ENCODE measurements at places on chromosomes 7 and 10.

- no peak for DNase-seq
Measured at GRCh38 chr7:47298636-47299035, 283.3 kb downstream of the TNS3 start.

DNA sequence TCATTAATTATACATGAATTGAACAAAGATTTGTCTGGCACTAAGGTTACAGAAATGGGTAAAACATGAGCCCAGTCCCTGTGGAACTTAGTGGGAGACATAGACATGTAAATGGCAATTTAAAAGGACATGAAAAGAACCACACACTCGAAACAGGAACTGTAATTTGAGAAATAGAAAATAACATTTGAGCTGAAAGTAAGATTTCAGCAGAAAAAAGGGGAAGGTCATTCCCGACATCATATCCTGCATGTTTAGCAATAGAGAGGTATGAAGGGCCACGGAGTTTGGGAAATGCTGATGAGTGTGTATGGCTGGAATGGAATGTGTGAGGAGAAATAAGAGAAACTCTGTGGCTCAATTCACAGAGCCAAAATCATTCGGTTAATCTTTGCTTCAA lies 175.4 kb upstream of the AHR start:
- no peak for DNase-seq

DNA sequence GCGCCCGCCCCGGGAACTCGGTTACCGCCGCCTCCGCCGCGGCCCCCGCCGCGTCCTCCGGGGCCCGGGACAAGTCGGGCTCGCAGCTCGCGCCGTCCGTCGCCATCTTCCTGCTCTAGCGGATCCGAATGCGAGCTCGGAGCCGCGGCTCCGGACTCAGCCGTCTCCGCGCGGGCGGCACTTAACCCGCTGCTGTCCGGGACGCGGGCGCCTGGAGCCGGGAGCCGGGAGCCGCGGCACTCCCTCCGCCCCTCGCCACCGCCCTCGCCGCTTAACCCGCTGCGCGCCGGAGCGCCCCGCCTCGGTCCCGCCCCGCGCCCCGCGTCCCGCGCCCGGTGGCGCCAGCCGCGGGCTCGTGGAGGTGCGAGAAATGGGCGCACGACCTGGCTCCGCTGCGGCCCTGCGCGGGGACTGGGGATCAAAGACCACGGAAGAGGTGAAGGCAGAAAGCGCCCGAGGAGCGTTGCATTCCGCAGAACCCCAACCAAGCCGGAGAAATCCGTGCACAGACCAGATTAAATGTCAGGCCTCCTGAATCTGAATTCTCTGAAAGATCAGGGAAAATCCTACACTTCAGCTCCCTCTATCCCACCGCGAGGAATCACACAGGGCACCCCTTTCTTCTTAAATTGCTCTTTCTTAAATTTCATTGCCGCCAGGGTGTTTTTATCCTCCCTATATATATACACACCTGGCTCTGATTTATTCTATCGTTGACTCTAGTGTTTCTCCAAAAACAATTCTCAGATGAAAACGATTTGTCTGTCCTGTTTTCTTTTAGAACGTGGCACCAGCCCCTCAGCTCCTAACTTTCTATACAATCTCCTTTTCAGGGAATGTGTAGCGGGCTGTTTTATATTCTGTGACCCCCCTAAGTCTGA lies at the start of gene CTTNBP2:
Gene CTTNBP2 (minus strand): TSS at position 132 of the 881 bp plus-strand sequence. CDS start 26 bp downstream, at position 106.
- peak; percentile 47 for DNase-seq

DNA sequence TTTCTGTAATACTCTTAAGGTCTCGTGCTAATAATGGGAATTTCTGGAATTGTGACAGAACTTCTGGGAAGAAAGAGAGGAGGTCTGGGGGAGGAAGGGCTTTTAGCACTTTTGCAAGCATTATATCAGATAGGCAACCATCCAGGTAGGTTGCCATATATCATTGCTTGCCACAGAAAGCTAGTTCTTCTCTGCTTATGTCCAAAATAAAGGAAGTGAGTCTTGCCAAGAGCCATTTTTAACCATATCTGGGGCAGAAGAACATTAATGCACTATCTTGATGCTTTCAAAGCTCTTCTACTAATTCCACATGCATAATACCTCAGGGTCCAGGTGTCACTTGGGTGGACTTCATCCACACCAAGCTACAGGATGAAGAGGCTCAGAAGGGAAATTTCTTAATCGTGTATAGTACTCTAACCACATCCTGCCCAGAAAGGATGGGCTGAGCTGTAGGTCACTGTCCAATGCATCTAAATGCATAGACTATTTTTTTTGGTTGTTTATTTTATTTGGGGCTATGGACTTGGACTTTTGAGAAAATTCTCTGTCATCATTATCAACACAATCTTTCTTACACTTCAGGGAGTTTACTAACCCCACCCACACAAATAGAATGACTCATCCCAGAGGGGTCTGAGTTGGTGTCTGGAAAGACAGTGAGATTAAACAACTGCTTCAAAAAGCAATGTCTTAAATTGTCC lies 68.9 kb upstream of the ADO start:
- no peak for DNase-seq

GRCh38 chr7:142445019-142445686 lies 187.3 kb upstream of the PRSS58 start:
- DNase-seq = peak; percentile 19

DNA sequence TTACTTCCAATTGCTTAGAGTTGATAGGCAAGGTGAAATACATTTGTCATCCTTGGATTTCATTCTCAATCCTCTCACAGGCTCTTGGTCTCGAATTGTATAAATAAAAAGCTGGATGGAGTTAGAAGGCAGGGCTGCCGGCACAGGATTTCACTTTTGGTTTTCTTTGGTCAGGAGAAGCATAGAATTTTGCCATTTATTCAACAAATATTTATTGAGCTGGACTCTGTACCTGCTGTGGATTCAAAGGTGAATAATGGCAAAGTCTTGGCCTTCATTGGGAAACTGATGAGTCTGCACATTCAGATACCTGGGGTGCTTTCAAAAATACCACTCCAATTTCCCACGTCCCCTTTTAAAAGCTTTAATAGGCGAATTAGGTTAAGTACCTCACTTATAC lies 49.7 kb downstream of the PDK4 start:
- DNase-seq = no peak

DNA sequence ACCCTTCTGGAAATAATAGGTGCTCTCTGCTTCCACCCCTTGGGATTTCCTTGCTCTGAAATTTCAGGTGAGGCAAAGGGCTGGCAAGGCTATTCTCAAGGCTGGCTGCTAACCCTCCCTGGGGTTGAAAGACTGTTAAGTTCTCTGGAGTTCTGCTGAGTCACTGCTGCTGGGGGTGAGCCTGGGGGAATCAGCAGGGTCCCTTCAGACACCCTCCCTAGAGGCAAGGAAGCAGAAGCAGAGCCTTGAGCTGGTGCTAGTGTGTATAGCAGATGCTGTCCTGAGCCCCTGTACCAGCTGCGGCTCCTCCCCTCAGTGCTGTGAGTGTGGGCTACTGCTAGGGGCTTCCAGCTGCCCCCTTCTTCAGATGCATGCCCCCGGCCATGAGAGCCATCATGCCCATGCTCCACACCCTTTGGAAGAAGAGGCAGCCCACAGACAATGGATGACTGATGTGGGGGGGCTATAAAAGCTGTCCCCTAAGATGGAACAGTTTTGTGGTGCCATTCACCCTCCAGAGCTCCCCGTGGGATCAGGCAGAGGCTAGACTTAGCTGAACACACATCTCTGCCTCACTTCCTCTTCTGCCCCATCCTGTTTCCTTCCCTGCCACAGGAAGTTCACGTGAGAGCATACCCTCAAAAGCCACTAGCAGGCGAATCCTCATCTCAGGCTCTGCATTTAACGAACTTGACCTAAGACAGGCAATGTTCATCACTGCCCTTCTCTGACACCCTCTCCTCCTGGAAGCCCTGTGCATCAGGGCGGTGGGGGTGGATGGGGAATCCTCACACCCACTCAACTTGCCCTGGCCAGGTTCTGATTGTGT lies 91.8 kb downstream of the SH3PXD2A start:
- DNase-seq = no peak

DNA sequence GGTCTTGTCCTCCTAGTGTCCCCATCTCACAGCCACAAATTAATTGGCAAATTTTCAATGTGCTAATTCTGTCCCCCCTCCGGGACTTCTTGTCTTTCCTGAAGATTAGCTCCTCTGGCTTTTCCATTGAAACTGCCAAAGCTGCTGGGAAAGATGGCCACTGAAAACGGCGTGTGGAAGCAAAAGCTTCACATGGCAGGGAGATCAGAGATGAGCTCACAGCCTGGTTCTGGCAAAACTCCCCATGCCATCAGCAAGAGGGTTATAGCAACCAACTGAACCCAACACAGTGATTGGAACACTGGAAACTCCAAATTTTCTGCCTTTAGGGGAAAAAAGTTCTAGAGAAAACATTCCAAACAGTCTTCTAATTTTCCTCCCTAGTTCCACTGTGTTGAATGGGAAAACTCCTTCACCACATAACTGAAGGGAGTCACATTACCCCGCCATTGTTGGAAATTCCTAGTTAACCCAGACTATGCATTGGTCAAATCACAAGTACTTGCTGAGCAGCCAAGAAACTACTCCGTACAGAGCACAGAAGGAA lies 37.0 kb downstream of the NRAP start:
- DNase-seq = no peak

Measured in HuH-7 (cell line).